Esophagus muscularis mucosa (tissue), 4 donors: ENCODE measurements at places on chromosomes 16 and 17. TPM values are rescaled to one million over a fixed set of nuclear protein-coding genes. Genes with fewer than 3 reads are reported as not detected.

SLC46A1 gene
- 9.6 TPM for total RNA-seq

P2RX1 gene
- total RNA-seq = 5.8 TPM

DNA sequence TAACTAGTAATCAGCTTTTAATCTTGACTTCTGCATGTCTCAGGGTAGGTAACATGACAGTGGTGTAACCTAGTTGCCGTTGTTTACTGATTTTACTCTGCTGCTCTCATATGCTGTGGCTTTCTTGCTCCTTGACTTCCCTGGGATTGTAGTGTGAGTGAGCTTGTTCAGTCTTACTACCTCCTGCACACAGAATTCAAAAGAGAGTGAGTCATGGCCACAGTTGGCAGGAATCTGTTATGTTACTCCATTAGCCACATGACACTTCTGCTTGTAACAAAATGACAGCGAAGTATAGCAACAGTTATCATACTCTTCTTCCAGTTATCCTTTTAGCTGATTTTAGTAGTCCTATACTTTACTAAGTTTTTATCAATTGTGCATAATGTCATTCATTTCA, 18.8 kb downstream of the TNRC6A start:
- H3K4me3 ChIP-seq = no peak overlapping the region
- peak overlapping the region; percentile 69 for H3K27ac ChIP-seq
- H3K36me3 ChIP-seq = no peaks in the 10 kb centered on the region
- H3K27me3 ChIP-seq = no peaks in the 10 kb centered on the region

- H3K27me3 ChIP-seq = no peaks in the 10 kb centered on the region
- peak overlapping the region; percentile 70 for H3K4me3 ChIP-seq
- DNase-seq = no peak
- H3K27ac ChIP-seq = peak overlapping the region; percentile 53
- H3K4me1 ChIP-seq = peaks cover 17% of the 10 kb centered on the region
These were observed 105.6 kb downstream of the SEC14L1 start for GRCh38 chr17:77246110-77247047.

DNA sequence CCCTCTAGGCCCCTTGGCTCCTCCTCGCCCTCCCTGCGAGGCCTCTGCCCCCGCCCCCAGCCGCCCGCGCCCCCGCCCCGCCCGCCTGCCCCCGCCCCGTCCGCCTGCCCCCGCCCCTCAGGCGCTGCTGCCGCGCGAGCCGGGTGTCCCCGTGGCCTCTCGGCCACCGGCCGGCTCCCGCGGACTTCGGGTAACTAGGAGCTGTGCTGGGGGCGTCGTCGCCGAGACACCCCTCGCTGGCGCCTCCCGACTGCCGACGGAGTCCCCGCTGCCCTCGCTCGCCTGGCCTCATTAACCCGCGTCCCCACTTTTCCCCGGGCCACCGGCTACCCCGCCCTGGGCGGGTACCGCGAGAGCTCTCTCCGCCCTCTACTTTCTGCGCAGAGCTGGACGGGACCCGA, at the start of gene TLCD1:
TSS of gene TLCD1 (minus strand) at position 8 of the 401 bp plus-strand sequence. CDS start 136 bp downstream, outside the sequence.
- DNase-seq = no peak
- peak within 1 kb of the TSS; percentile 72 for H3K4me3 ChIP-seq
- peak within 1 kb of the TSS; percentile 95 for H3K27ac ChIP-seq
- no peaks in the 10 kb centered on the region for H3K27me3 ChIP-seq
- H3K36me3 ChIP-seq = peaks cover 38% of the 10 kb centered on the region
- H3K4me1 ChIP-seq = peaks cover 37% of the 10 kb centered on the region

- H3K36me3 ChIP-seq = no peaks in the 10 kb centered on the region
- no peak for DNase-seq
- no peak overlapping the region for H3K4me3 ChIP-seq
- H3K4me1 ChIP-seq = peaks cover 23% of the 10 kb centered on the region
These were observed 5.3 kb upstream of the GPRC5C start for GRCh38 chr17:74426551-74427047.

GRCh38 chr17:32285746-32286517, 20.3 kb downstream of the RHBDL3 start:
- H3K4me3 ChIP-seq = no peak overlapping the region
- no peak overlapping the region for H3K27ac ChIP-seq
- H3K27me3 ChIP-seq = peaks cover 16% of the 10 kb centered on the region
- no peaks in the 10 kb centered on the region for H3K36me3 ChIP-seq
